ENCODE measurements at places on chromosomes 6 and 20.

DNA sequence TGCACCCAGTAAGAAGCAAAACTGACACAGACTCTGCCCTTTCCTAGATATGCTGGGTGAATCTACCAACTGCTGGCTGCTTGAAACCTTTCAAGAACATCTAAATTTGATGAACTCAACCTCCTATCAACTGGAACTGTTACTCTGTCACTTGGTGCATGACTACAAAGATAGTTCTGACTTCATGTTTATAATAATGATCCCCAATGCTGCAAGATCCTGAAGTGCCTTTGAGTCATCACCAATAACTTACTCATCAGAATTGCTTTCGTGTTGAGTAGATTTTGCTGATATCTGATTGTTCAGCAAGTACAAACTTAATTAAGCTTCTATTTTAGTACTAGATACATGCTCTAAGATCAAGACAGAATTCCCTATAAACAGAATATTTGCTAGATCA lies 100.2 kb upstream of the ARMC2 start:
- DNase-seq, result no peak

DNA sequence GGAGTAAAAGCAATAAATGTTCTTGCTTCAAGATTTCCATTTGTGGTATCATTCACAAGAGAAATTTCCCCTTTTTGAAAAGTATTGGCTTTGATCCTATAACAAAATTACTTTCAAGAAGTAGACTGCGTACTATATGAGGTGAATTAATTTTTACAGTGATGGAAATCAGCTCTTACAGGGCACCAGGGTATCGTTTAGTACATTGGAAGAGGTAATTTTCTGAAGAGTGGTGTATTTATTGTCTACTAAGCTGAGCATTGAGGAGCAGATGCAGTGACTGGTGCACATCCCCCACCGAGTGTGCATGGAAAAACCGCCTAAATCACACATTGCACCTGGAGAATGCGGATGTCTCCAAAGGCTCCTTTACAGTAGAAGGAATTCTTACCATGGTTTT lies 209.5 kb downstream of the SAMD5 start:
- DNase-seq, result no peak

GRCh38 chr6:157521362-157522335 lies 140.7 kb downstream of the ZDHHC14 start:
- DNase-seq, result no peak

GRCh38 chr20:37789408-37789807 lies 95.6 kb downstream of the CTNNBL1 start:
- DNase-seq, result no peak

DNA sequence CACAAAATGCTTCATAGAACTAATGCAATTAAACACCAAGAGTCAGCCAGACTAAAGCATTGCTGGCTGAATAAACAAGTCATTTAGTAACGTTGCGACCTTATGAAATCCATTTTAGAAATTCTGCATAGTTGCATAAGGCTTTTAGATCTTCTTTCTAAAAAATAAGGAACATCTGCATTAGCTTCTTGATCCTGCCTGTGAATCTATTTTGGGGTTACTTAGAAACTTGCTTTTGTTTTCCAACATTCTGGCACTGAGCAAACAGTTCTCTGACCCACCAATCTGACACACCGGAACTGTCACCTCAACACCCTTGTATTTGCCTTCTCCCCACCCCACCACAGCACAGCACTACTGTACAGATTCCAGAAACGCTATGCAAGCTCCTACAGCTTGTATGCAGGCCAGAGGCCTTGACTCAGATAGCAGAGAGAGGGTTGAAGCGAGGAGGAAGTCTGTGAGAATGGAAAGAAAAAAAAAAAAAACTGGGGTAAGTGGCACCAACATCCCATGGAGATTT lies 55.0 kb downstream of the KIF13A start:
- DNase-seq, result no peak

Data from activated naive CD4-positive, alpha-beta T cell treated with anti-CD3 and anti-CD28 coated beads, Interleukin-2, amount 50 U/mL, for 72 hours (primary cell).